C1 segment of cervical spinal cord (tissue), 14 donors: ENCODE measurements at places on chromosomes 7 and 10.

DNA sequence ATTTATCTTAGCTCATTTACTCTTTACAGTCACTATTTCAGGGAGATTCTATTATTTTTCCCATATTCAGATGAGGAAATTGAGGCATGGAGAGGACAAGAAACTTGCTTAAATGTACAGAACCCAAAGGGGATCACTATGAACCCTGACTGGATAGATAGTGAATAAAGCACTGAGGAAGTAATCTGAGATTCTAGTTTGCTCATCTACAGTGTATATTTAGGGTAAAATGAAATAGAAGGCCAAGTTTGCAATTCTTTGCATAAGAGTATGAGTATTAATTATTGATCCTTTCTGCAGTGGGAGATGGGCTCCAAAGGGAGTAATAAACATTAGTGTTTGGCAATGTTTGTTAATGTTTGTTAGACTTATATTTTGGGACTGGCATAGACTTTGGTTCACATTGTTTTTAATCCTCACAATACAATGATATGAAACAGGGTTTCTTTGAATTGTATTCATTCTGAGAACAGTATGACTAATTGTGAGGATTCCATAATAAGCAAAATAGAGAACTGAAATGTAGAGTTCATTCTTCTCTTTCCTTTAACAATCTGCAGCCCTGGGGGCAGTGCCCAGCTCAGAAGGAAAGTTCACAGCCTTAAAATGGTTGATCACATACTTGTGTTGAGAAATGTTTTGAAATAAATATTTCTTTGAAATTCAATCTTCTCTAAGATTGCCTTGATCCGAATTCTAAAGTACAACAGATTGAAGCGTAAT is 131.0 kb upstream of the ZNF804B start:
- DNase-seq: no peak

GRCh38 chr7:84447636-84448293 is 253.2 kb upstream of the SEMA3A start:
- no peak for DNase-seq

- DNase-seq: no peak
These were observed 21.7 kb downstream of the GTF2IRD1 start for GRCh38 chr7:74475243-74475986.

GRCh38 chr10:33056828-33057596 is 99.0 kb upstream of the ITGB1 start:
- no peak for DNase-seq

- no peak for DNase-seq
These were observed 116.2 kb downstream of the GFRA1 start for GRCh38 chr10:116156819-116157218.

- no peak for DNase-seq
These were observed 22.3 kb downstream of the BTBD16 start for GRCh38 chr10:122293156-122293960.

GRCh38 chr10:111076191-111076681 is 593 bp upstream of the ADRA2A start:
- peak; percentile 19 for DNase-seq

- no peak for DNase-seq
These were observed 65.7 kb downstream of the GBF1 start for GRCh38 chr10:102311025-102311420.

GRCh38 chr7:158549616-158550393 is 37.8 kb downstream of the PTPRN2 start:
- DNase-seq: no peak
